Astrocyte of the cerebellum (primary cell): ENCODE measurements at places on chromosomes 3 and 15.

DNA sequence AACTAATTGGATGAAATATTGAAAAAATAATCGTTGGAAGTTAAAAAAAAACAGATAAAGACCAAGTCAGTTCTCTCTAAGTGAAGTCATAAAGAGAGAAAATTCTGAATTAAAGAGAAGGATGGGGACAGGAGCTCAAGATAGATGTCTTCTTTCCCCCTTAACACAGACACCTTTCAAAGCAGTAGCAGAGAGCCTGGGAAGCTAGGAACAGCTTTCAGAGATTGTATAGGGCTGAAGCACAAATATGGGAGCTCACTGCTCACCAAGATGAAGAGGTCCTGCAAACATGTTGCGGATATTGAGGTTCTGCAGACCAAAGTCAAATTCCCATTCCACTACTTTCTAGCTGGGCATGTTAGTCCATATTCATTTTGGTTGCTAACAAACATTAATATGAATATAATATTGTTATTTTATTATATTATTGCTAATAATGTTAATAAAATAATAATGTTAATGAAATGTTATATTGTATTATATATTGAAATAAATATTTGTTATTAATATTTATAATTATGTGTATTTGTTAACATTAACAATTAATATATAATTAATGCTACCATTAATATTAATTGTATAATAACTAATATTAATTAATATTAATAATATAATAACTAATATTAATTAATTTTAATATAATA, 319.1 kb downstream of the OXSM start:
- no peak for DNase-seq

DNA sequence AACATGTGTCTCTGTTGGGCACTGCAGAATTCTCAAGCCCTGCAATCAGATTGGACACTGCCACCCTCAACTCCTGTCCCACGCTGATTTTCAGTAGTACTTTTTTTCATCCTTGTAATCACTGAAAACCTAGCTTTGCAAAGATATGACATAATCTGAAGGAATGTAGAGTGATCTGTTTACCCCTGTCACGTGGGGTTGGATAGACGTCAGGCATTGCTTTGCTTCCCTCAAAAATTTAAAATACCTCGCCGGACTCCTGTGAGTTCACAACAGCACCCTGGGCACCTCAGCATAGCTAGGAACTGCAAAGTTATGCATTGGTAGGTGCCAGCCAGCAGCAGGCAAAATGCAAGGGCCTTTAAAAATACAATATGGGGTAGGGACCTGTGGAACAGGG, 71.1 kb upstream of the OXTR start:
- peak; percentile 36 for DNase-seq

GRCh38 chr3:196889844-196890708, 22.4 kb downstream of the SENP5 start:
- no peak for DNase-seq

GRCh38 chr3:102192575-102192974, 242.2 kb upstream of the ZPLD1 start:
- no peak for DNase-seq
